CD4-positive, alpha-beta T cell treated with Interleukin-10 for 1 hour (primary cell): ENCODE measurements at places on chromosomes 2 and 18.
A peak's percentile ranks its signal among the peaks of the same experiment; 100 is the strongest.

DNA sequence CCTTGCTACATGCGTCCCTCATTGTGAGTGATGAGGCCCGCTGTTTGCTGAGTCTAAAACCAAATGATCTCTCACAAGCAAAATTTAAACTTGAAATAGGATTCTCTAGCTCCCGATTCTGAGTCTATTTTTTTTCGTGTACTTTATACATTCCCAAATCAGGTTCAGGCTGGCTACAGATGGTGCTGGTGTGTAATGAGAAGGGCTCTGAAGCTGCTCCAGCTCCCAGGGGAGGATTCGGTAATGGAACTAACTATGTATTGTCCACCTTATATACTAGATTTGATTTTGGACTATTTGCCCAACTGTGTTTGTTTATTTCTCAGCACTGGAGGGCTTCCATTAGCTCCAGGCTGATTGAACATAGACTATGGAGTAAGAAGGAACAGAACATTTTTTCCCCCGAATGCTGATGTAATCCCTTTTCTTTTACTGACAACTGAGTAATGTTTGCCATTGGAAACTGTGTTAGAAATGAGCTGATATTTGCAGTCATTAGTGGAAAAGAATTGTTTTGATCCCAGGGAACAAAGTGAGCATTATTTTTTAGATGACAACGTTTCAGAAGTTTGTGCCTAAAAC, 274.0 kb upstream of the FIGN start:
- DNase-seq, result no peak

- no peak for DNase-seq
These were observed 54.3 kb upstream of the SLC39A10 start for GRCh38 chr2:195602687-195603086.

- peak; percentile 52 for DNase-seq
These were observed 18.9 kb upstream of the ITGA4 start for GRCh38 chr2:181438261-181438660.

- peak; percentile 28 for DNase-seq
These were observed 149.3 kb upstream of the PGAP1 start for GRCh38 chr2:197075754-197076337.

- DNase-seq, result no peak
These were observed 63.0 kb upstream of the ACSL3 start for GRCh38 chr2:222797871-222798270.

- DNase-seq, result no peak
These were observed 105.8 kb upstream of the SPOPL start for GRCh38 chr2:138395565-138396306.
